ENCODE measurements at places on chromosomes 4 and X.

- DNase-seq = no peak
These were observed 338.9 kb upstream of the FAM241A start for GRCh38 chr4:111806331-111806730.

DNA sequence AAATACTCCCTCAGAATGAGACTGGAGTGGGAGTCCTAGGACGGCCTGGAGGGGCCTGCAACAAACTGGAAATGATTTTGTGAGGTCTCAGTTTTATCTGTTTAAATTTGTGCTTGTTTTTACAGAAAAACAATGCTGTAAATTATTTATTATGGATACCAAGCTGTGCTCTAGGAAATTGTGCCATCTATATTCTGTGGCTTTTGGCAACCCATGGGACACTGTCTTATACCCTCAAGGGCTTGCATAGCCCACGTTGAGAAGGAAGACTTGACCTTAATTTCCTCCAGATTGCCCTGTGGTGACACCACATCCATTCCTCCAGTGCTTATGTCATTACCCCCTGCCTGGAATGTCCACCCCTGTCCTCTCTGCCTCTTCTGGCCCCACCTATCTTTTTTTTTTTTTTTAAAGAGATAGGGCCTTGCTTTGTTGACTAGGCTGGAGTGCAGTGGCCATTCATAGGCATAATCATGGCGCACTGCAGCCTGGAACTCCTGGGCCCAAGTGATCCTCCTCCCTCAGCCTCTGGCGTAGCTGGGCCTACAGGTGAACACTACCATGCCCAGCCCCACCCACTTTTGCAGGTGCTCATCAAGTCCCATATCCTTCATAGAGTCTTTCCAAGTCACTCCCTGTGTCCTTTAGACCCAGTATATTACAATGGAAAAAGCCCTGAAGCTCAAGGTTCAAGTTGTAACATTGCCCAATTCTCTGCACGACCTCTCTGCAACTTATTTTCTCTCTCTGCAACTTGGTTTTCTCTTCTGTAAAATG, 77.4 kb downstream of the HPRT1 start:
- no peak for DNase-seq

DNA sequence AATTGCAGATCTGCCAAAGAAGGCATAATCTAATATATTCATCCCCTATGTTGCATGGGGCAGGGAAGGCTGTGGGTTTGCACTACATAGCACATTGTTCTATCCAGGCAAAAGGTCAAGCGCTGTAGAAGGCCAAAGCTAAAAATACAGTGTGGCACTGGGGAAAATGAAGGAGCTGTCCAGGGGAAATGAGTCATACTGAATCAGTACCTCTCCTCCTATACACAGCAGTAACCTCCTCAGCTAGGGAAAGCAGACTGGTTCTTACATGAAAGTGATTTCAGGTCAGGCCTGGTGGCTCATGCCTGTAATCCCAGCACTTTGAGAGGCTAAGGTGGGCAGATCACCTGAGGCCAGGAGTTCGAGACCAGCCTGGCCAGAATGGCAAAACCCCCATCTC, 31.0 kb upstream of the SLC25A4 start:
- DNase-seq = no peak

- DNase-seq = no peak
These were observed 57.0 kb upstream of the GRPEL1 start for GRCh38 chr4:7124689-7125442.

- no peak for DNase-seq
These were observed 275.9 kb downstream of the ARHGAP10 start for GRCh38 chr4:148007792-148008191.

All from stimulated activated CD4-positive, alpha-beta T cell treated with anti-CD3 and anti-CD28 coated beads, Interleukin-12 subunit alpha, Interleukin-12 subunit beta, amount 100 ng/mL, for 24 hours (primary cell).